ENCODE measurements at places on chromosomes 11 and 22. TPM values are rescaled to one million over a fixed set of nuclear protein-coding genes. Genes with fewer than 3 reads are reported as not detected.

DNA sequence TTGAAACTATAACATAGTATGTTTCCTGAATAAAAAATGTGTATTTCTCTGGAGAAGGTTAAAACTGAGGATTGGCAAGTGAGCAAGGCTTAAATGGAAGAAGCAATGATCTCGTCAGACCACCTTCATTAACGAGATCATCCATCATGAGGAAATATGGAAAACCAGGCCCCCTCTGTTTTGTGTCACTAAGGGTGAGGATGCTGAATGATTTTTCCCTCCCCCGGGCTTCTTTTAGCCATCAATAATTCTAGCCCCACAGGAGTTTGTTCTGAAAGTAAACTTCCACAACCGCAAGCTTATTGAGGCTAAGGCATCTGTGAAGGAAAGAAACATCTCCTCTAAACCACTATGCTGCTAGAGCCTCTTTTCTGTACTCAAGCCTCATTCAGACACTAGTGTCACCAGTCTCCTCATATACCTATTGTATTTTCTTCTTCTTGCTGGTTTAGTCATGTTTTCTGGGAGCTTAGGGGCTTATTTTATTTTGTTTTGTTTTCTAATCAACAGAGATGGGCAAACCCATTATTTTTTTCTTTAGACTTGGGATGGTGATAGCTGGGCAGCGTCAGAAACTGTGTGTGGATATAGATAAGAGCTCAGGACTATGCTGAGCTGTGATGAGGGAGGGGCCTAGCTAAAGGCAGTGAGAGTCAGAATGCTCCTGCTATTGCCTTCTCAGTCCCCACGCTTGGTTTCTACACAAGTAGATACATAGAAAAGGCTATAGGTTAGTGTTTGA lies 5.8 kb upstream of the HBE1 start:
- no peak overlapping the region for H3K27ac ChIP-seq
- H3K36me3 ChIP-seq, result no peaks in the 10 kb centered on the region
- H3K27me3 ChIP-seq, result no peaks in the 10 kb centered on the region
- no peak overlapping the region for H3K4me3 ChIP-seq
- DNase-seq, result no peak
- no peaks in the 10 kb centered on the region for H3K4me1 ChIP-seq

DNA sequence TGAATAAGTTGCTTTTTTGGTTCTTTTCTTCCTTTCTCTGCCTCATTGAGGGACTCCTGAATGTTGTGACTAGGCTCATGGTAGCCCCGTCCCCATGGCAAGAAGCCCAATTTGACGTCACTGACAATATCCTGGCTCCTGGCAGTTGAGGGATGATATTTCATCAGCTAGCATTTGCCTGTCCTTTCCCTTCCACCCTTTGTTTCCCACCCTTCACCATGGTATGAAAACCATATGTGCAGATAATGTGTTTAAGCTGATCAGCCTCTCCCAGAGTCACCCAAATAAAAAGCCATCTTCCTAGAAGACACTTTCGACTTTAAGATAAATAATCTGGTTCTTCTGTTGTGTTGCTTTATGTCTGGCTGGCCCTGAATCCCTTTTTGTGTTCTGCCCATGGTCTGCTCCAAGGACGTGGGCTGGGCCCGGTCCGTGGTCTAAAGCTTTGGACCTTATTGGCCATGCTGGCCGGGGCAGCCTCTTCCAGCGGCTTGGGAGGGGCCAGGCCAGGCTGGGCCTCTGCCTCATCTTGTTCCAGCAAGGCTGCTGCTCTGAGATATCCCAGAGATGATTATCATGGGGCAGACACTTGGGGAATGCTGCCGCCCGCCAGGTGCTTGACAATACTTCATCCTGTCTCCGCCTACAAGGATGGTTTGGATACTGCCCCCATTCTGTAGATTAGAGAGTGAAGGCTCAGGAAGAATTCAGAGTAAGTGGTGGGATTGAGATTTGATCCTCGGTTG lies 5.1 kb downstream of the TSPAN18 start:
- no peak for DNase-seq
- no peak overlapping the region for H3K27ac ChIP-seq
- no peak overlapping the region for H3K4me3 ChIP-seq
- H3K27me3 ChIP-seq, result peaks cover 21% of the 10 kb centered on the region
- no peaks in the 10 kb centered on the region for H3K36me3 ChIP-seq
- H3K4me1 ChIP-seq, result no peaks in the 10 kb centered on the region

GRCh38 chr11:92224407-92225124 lies at the start of gene FAT3:
Gene FAT3 (plus strand): TSS chr11:92224818. CDS start chr11:92352113, 127,295 bp downstream.
- no peak within 1 kb of the TSS for H3K27ac ChIP-seq
- no peak for DNase-seq
- no peaks in the 10 kb centered on the region for H3K4me1 ChIP-seq
- H3K36me3 ChIP-seq, result no peaks in the 10 kb centered on the region
- peaks cover 34% of the 10 kb centered on the region for H3K27me3 ChIP-seq

DNA sequence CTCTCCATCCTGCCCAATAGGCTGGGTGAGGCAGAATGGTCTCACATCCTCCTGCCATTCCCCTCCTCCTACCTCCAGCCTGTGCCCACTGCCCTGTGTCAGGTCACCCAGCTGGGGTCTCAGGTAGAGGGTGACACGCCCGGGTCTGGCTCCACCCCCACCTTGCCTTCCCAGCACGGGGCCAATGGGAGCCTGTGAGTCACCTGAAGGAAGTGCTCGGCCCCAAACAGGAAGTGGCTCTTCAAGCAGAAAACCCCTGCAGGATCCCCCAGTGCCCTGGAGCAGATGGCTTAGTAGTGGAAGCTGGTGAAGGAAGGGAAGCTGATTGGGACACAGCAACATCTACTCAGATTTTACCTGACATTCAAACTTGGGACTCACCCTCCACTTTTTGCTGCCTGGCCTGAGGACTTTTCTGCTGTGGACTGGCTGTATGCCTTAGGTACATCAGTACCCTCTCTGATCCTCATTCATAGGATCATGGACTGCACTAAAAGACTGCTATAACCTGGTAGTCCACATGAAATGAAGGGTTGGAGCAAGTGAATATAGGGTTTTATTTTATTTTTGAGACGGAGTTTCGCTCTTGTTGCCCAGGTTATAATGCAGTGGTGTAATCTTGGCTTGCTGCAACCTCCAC lies 33.4 kb downstream of the GDPD5 start:
- H3K36me3 ChIP-seq, result peaks cover 9% of the 10 kb centered on the region
- H3K27me3 ChIP-seq, result no peaks in the 10 kb centered on the region
- DNase-seq, result no peak
- H3K27ac ChIP-seq, result no peak overlapping the region
- peaks cover 18% of the 10 kb centered on the region for H3K4me1 ChIP-seq

DNA sequence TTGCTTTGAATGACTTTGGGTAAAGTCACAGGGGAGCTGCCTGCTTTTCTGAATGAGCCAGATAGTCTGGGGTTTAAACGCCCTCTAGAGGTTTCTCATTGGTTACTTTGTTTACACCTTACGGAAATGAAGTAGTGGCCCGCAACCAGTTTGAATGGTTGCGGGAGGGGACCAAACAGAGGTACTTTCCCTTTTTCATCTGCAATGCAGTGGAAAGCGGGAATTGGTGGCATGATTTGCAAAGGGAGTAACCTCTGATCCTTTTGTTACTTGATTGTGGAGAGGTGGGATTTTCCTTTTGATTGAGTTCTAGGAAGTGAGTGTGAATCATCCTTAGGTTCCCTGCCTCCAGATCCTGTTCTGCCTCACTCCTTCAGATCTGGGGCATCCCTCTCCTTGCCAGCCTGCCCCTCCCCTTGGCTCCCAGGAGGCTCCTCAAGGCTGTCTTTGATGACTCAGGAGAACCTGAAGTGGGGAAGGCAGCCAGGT lies 15.9 kb upstream of the GLYATL1 start:
- peak; percentile 13 for DNase-seq
- H3K27ac ChIP-seq, result no peak overlapping the region
- no peaks in the 10 kb centered on the region for H3K36me3 ChIP-seq
- no peak overlapping the region for H3K4me3 ChIP-seq
- peaks cover 35% of the 10 kb centered on the region for H3K4me1 ChIP-seq
- H3K27me3 ChIP-seq, result peaks cover 2% of the 10 kb centered on the region

- no peak for DNase-seq
- no peak overlapping the region for H3K27ac ChIP-seq
- no peaks in the 10 kb centered on the region for H3K4me1 ChIP-seq
- H3K27me3 ChIP-seq, result no peaks in the 10 kb centered on the region
- H3K4me3 ChIP-seq, result no peak overlapping the region
These were observed 63.3 kb upstream of the GRIK4 start for GRCh38 chr11:120448240-120448639.

Gene MAP6
- 0.04 TPM for total RNA-seq

DNA sequence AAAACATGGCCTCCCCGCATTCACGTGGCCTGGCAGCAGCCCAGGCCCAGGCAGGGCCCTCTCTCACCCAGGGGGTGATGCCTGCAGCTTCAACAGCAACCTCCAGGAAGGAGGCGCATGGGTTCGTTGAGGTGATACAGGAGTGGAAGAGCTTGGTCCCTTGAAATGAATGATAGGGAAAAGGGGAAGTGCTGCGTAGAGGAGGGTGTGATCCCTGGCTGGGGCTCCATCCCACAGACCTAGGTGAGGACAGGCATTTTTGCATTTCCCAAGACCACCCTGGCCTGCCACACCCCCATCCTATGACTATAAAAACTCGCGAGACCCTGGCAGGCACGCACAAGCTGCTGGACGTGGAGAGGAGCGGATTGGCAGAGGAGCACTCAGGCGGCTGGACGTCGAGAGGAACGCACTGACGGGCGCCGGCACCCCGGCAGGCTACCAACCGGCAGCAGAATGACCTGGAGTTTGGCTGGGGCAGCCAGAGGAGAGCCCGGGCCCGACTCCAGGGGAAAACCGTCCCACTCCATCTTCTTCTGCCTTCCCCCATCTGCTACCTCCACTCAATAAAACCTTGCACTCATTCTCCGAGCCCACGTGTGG lies 32.6 kb downstream of the RTN4R start:
- DNase-seq, result no peak
- H3K4me3 ChIP-seq, result no peak overlapping the region
- no peaks in the 10 kb centered on the region for H3K36me3 ChIP-seq
- no peak overlapping the region for H3K27ac ChIP-seq

DNA sequence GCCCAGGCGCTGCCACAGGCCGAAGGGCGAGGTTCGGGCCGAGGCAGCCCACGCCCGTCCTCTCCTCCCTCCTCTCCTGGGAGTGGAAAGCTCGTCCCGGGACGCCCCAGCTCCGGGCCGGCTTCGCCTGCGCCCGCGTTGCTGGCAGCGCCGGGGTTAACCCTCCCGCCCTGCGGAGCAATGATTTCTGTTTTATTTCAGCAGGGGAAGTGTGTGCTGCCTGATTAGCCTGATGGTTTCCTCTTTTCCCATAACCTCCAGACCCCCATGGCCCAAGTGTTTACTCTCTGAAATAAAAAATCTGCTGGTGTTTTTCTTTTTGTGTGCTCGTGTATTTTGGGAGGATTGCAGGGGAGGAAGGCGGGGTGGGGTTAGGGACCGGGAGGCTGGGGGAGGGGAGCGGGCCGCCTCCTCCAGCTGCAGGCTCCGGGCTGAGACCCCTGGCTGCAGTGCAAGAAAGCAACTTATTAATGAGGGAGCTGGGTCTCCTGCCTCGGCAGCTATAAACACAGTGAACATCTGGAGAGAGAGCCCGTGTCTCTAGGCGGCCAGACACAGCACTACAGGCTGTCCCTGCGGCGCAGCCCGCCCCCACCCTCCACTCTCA lies 38.6 kb downstream of the ETS1 start:
- no peak overlapping the region for H3K4me3 ChIP-seq
- DNase-seq, result no peak
- H3K27me3 ChIP-seq, result 0 out of 2 replicates have a peak, but pooled peaks cover 2% of the 10 kb centered on the region
- no peaks in the 10 kb centered on the region for H3K36me3 ChIP-seq
- no peaks in the 10 kb centered on the region for H3K4me1 ChIP-seq

Gene LARGE1
- total RNA-seq, result 10.2 TPM

Gene MMP11
- 8.9 TPM for total RNA-seq

GRCh38 chr22:20751185-20751851 lies 22.6 kb upstream of the SERPIND1 start:
- no peak overlapping the region for H3K4me3 ChIP-seq
- no peaks in the 10 kb centered on the region for H3K27me3 ChIP-seq
- H3K4me1 ChIP-seq, result no peaks in the 10 kb centered on the region
- DNase-seq, result no peak

DNA sequence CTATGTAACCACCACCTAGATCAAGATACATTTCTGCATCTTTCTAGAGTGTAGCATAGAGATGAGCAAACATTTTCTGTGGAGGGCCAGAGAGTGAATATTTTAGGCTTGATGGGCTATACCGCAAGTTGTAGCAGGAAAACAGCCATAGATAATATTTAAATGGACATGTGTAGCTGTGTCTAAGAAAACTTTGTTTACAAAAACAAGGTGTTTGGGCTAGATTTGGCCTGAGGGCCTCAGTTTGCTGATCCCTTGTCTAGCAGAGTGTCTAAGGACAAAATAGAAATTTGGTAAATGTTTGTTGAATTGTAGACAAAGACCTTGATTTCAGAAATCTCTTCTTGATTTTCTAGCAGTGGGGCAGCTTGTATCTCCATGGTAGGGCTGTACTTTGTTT lies 36.3 kb downstream of the STIM1 start:
- no peak for DNase-seq
- peaks cover 49% of the 10 kb centered on the region for H3K4me1 ChIP-seq
- no peak overlapping the region for H3K27ac ChIP-seq
- no peak overlapping the region for H3K4me3 ChIP-seq
- no peaks in the 10 kb centered on the region for H3K27me3 ChIP-seq
- H3K36me3 ChIP-seq, result no peaks in the 10 kb centered on the region

Gene PAMR1
- total RNA-seq, result not detected

- no peak overlapping the region for H3K4me3 ChIP-seq
- no peak for DNase-seq
- H3K36me3 ChIP-seq, result no peaks in the 10 kb centered on the region
- H3K27me3 ChIP-seq, result no peaks in the 10 kb centered on the region
These were observed 52.6 kb downstream of the KCNQ1OT1 start for GRCh38 chr11:2647167-2647566.

Gene DEAF1
- total RNA-seq, result 29.6 TPM

Gene NXPE2
- not detected for total RNA-seq

- DNase-seq, result no peak
- H3K27ac ChIP-seq, result no peak overlapping the region
- H3K27me3 ChIP-seq, result no peaks in the 10 kb centered on the region
- no peak overlapping the region for H3K4me3 ChIP-seq
- no peaks in the 10 kb centered on the region for H3K4me1 ChIP-seq
- no peaks in the 10 kb centered on the region for H3K36me3 ChIP-seq
These were observed 213.1 kb downstream of the LRRC4C start for GRCh38 chr11:41246399-41246745.

GRCh38 chr22:47448231-47449223 lies 686.1 kb downstream of the TBC1D22A start:
- no peak for DNase-seq
- H3K4me3 ChIP-seq, result no peak overlapping the region
- no peak overlapping the region for H3K27ac ChIP-seq
- peaks cover 6% of the 10 kb centered on the region for H3K27me3 ChIP-seq
- H3K36me3 ChIP-seq, result no peaks in the 10 kb centered on the region
- H3K4me1 ChIP-seq, result no peaks in the 10 kb centered on the region

Gene ARHGAP8
- 0.17 TPM for total RNA-seq

Gene C11orf42
- total RNA-seq, result not detected

- H3K4me1 ChIP-seq, result no peaks in the 10 kb centered on the region
- no peaks in the 10 kb centered on the region for H3K27me3 ChIP-seq
- H3K27ac ChIP-seq, result no peak overlapping the region
- no peak for DNase-seq
These were observed 85.9 kb upstream of the GRK3 start for GRCh38 chr22:25478528-25478927.

GRCh38 chr11:81092522-81092921 lies 1641.1 kb downstream of the FAM181B start:
- H3K36me3 ChIP-seq, result no peaks in the 10 kb centered on the region
- no peak overlapping the region for H3K27ac ChIP-seq
- no peaks in the 10 kb centered on the region for H3K4me1 ChIP-seq
- no peak overlapping the region for H3K4me3 ChIP-seq

- H3K27me3 ChIP-seq, result no peaks in the 10 kb centered on the region
- peaks cover 41% of the 10 kb centered on the region for H3K4me1 ChIP-seq
- H3K4me3 ChIP-seq, result peak overlapping the region; percentile 92
- DNase-seq, result no peak
These were observed 563 bp downstream of the GATD1 start for GRCh38 chr11:776561-777287.
